ENCODE measurements at places on chromosomes 11 and 22. TPM values are rescaled to one million over a fixed set of nuclear protein-coding genes. Genes with fewer than 3 reads are reported as not detected.

Gene OR8A1
- not detected for total RNA-seq

Gene GATD1
- total RNA-seq, result 17.6 TPM

DNA sequence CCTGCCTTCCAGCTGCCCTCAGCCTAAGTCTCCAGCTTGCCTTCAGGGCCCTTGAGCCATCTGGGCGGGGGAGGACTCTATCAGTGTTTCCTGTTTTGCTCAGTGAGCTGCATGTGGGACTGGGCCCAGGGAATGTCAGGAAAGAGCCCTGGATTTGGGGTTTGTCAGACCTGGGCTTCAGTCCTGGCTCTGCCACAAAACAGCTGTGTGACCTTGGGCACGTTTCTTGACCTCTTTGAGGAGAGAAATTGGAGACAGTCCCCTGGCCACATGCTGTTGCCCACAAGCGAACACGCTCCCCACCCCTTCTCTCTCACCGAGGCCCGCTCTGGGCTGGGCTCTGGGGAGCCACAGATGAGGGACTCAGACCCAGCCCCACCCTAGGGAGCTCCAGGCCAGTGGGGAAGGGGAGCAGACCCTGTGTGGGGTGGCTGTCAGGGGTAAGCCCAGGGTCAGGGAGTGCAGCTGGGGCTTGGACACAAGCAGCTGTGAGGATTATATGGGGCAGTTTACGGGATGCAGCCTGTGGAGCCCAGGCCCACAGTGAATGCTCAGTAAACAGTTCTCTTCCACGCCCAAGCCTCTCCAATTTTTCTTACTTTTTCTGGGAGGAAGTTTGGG lies 12.3 kb downstream of the MYO7A start:
- DNase-seq, result peak; percentile 72

- no peak for DNase-seq
Measured at GRCh38 chr11:120057028-120057330, 80.9 kb downstream of the TRIM29 start.

GRCh38 chr11:111938687-111939160 lies 1.6 kb downstream of the DIXDC1 start:
- DNase-seq, result no peak

- no peak for DNase-seq
Measured at GRCh38 chr11:33689501-33689900, 11.1 kb downstream of the C11orf91 start.

- no peak for DNase-seq
Measured at GRCh38 chr11:102603576-102603975, 21.6 kb downstream of the MMP20 start.

GRCh38 chr11:8933931-8934330 lies 1.2 kb upstream of the C11orf16 start:
- no peak for DNase-seq

DNA sequence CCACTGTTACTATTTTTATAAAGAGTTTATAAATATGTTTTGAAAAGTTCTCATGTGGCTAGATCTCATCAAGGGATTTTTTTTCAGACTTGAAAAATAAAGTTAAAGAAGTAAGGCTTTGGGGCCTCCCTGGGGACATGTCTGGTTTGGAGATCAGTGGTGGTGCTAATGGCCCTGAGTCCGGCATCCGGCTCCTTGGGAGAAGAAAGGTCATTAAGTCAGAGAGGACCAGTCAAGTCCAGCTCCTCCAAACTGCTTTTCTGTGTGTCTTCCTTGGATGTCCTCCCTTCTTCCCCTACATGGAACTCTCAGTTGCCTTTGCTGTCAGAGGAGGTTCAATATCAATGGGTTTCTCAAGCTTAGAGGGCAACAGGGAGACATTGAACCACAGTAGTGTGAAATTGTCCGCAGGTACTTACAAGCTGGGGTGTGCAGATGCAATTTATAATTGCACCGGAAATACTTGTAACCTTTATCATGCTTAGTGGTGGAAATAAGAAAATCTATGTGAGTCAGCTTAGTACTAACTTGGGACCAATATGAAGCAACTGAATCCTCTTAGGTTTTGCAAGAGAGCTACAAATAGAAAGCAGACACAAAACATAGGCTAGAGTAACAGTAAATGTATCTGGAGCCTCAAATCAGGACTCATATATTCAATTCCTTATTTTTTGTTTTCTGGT lies 144.3 kb downstream of the TEAD1 start:
- no peak for DNase-seq

DNA sequence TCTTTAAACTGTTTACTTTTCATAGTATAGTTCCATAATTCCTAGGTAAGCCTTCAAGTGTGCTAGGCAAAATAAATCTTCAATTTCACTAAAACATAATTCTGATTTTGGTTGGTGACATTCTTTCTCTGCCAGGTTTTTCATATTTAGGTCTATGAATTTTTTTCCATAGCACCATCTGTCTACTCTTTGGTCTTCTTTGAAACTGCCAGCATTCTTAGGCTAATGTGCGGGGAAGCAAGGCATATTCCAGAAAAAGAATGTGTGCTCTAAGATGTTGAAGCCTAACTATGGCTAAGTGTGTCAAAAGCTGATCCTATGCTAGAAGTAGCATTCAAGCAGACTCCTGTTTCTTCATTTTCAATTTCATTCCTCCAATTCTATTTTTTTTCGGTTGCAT lies 213.9 kb upstream of the C11orf87 start:
- DNase-seq, result no peak
